ENCODE measurements at places on chromosomes 5 and 9. TPM values are rescaled to one million over a fixed set of nuclear protein-coding genes. Genes with fewer than 3 reads are reported as not detected.

Gene SLC34A3
- total RNA-seq = not detected

Gene GPR21
- total RNA-seq = 1.4 TPM

Gene PCDHAC2
- not detected for total RNA-seq

Gene ADAMTS16
- total RNA-seq = not detected

Gene STING1
- 156 TPM for total RNA-seq

Measured in natural killer cell treated with Interleukin-12 subunit alpha and Interleukin-12 subunit beta and Interleukin-15 and Interleukin-18, amount 100 ng/mL, for 72 hours (primary cell).